ENCODE measurements at places on chromosomes 5 and 9.

DNA sequence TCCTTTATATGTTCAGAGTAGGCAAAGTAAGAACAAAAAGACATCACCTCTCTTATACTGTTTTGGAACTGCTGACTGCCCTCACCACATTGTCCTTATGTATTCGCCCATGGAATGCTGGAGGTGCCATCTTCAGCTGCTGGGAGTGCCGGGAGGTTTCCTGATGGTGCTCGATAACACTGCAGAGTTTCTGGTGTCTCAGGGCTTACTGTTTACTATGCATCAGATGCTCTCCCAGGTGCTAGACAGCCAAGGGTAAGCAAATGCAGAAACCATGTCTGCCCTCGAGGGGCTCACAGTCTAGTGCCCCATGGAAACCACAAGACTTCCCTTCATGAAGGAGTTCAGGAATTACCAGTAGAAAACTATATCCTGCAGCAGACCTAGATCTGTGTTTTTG is 70.1 kb upstream of the SMIM23 start:
- DNase-seq = no peak

DNA sequence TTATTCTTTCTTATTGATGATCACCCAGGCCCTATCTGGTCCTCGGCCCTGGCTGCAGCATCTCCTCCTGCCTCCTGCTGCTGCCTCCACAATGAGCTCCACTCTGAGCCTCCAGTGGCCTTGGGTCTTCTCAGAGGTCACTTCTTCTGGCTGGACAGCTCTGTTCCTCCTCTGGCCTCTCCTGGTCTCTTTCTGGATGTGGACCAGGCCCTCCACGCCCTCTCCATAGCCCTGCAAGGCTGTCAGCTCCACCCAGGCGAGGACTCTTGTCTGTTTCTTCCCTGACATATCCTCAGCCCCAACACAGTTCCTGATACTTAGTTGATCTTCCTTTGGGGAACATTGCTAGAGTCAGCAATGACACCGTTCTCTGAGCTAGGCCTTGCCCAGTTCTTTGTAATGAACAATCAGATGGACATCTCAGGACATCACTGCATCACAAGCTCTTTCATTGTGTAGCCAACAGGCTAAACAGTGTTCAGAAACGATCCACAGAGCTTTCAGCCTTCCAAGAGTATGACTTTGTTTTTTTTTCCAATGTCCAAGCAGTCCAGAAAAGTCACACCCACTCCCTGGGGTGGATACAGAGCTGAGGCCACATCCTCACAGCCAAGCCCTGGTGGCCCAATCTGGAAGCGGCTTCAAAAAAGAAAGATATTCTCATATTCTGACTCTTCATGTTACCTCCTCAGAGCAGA is 62.5 kb upstream of the DNAH5 start:
- DNase-seq = no peak

DNA sequence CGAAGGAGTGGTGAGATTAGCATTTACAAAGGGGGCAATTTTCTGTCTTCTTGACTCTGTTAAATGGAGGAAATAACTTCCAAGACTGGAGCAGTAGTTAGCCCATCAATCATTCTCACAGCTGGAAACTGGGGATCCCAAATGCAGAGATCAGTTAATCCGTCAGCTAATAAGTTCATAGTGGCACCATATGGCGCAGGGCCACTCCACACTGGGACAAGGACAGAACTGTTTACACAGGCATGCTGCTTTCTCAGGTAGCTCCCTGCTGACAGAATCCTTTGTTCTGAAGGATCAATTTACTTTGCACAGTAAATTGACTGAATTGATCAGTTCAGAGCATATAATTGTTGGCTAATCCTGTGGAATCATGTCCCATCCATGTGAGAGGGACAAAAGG is 395.7 kb downstream of the TMEM161B start:
- DNase-seq = no peak

- DNase-seq = peak; percentile 10
Observed at GRCh38 chr5:176810081-176810597, at the start of gene UNC5A. TSS of gene UNC5A (plus strand) at chr5:176810559. CDS start at chr5:176810751, 192 bp downstream.
